ENCODE measurements at places on chromosomes 11 and 22.

DNA sequence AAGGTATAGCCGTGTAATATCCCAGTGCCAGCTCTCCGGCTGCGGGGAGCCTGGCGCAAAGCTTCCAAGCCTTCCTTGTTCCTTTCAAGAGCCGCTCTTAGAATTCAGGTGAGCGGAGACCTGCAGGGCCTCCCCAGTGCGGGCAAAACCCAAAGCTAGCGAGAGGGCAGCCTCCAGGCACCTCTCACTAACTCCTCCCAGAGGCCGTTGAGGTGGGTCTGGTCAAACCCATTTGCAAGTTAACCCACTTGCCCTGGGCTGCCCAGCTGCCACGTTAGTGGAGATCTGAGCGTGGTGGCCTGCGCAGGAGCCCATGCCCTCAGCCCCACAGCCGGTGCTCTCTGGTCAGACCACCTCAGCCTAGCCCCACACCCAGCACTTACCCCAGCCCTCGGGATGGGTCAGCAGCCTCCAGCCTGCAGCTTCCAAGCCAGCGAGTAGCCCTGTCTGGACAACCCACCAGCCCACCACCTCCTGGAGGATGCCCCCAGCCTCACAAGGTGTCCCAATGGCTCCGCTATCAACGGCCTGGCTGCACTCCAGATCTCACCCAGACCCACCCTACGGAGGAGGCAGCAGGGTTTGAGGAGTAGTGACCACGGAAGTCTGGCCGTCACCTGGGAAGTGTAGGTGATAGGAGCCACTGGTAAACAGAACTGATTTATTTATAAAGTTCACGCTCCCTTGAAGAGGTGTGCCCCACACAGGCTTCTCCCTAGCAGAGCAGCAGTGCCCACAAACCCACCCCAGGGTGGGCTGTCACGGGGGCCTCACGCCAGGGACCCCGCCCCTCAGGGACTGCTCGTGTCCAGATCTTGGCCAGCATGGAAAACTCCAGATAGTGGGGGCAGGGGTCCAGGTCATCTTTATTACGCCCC is 2.3 kb downstream of the ASCL2 start:
- DNase-seq: no peak

- DNase-seq: no peak
These were observed 7.0 kb downstream of the OR9G1 start for GRCh38 chr11:56705784-56706396.

- DNase-seq: no peak
These were observed 555.0 kb downstream of the BRD1 start for GRCh38 chr22:49272546-49273125.

DNA sequence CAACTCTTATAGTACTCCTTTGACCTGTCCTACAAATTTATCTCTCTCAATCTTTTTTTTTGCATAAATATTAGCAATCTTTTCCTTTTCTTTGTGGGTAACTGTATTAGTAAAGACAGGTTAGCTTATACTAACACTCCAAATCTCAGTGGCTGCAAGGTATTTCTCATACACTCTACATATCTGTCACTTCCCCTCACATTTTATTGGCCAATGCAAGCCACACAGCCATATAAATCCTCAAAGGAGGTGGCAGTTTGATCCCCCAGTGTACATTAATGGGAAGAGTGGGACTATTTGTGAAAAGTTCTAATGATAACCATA is 42.6 kb upstream of the EED start:
- DNase-seq: no peak

GRCh38 chr22:45817745-45818423 is 146.2 kb downstream of the ATXN10 start:
- no peak for DNase-seq

GRCh38 chr11:83162377-83162776 is 5.4 kb downstream of the PCF11 start:
- DNase-seq: no peak

- DNase-seq: no peak
These were observed 942.3 kb downstream of the NTM start for GRCh38 chr11:132312701-132313111.

GRCh38 chr22:35445933-35446332 is 46.0 kb downstream of the MCM5 start:
- no peak for DNase-seq

DNA sequence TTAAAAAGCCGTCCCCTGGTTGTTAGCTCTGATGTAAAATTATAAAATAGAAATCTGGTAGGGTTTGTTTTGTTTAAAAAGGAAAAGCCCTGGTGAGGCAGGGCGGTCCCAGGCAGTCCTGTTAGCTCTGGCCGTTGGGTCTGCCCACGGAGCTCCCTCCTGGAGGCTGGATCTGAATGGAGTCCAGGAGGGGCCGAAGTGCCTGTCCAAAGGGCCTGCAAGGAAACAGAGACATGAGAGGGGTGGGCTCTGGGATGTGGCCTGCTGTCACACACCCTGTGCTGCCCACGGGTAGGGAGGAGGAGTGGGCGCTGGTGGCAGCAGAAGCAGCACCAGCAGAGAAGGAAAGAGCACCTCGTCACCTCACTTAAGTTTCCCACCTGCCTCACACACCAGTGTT is 11.3 kb upstream of the PMM1 start:
- no peak for DNase-seq

GRCh38 chr22:24325105-24325757 is 54.6 kb downstream of the SPECC1L start:
- no peak for DNase-seq

GRCh38 chr22:42633013-42633412 is 7.4 kb downstream of the ATP5MGL start:
- DNase-seq: no peak

DNA sequence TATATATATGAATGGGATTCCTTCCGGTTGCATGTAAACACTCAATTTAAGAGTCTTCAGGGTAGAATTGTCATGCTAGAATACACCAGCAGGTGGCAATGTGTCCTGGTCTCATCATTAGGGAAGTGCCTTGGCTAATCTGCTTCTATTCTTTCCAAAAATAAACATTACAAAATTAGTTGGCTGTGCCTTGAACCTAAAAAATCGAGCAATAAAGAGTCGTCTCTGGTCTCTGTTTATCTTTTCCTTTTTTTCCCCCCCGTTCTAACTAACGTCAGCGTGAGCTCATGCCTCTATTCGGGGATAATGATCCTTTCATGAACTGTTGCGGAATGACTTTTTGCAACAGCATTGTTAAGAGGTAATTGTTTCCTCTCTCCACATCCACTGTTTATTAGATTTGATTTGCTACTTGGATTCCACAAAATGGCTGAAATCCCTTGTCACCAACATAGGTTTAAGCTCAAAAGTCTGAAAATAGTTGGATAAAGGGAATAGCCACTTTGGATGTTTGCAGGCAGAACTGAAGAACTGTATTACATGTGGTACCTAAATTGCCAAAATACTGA is 1.2 kb upstream of the ARHGEF12 start:
- peak; percentile 38 for DNase-seq

DNA sequence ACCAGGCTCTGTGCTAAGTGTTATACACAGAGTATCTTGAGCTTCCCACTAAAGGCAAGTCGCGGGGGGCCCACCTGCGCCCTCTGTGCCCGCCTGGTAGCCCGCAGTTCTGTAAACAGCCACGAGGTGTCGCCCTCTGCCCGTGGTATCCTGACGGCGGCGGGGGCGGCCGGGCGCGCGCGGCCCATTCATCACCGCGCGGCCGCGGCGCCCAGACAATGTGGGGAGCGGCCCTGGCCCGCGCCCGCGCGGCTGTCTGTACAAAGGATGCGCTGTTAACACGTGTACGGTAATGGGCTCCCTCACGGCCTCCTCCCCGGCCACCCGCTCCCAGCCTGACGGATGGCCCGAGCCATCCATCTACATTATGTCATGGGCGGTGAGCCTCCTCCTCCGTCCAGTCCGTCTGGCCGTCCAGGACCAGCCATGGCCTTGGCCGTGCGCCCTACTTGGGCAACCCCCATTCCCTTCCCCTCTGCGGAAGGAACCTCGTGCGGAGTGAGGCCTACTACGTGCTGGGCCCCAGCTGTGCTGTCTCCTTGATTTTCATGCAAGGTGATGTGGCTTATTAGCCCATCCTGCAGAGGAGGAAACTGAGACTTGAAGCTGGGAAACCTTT is 99.4 kb downstream of the MIAT start:
- no peak for DNase-seq

DNA sequence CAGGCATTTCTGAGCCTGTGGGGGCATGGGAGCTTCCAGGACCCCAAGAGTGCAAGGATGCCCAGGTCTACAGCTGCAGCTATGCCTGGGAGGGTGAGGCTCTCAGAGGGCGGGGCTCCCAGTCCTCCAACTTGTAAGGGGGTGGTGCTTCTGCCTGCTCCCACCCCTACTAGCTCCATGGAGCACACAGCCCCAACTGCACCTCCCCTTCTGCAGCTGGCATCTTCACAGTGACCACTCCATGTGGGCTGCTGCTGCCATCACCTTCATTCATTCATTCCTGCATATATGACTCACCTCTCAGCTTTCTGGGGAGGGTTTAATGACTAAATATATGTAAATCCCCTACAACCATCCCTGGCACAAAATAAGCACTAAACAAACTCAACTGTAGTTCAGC is 43.8 kb downstream of the CHST1 start:
- DNase-seq: no peak

GRCh38 chr11:133841279-133842043 is 3.9 kb downstream of the SPATA19 start:
- DNase-seq: no peak

DNA sequence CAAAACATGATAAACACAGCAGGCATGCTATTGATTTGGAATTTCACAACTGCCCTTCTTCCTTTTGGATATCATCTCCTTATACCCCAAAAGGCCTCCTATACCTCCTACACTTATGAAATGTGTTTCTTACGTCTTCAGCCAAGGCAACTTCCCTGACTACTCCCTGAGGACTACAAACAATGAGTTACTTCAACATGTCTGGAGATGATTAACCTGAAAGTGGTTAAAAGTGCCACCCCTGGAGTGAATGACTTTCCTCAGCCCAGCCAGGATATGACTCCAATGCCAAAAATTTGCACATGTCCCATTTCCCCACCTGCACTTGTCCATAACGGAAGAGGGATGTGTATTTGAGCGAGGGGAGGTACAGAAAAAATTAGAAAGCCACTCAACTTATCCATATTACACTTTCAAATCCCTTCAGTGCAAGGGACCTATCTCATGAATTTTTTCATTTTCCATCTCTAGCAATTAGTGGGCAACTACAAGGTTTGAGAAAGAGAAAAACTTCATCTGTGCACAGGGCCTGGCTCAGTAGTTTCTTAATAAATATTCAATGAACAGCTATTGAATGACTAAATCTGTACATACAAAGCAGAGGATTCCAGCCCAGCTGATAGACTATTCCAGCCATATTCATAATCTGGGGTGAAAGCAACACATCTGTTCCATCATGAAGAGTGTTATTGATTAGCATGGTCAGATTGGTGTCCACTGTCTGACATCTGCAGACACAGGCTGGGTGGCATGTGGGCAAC is 36.8 kb downstream of the KIRREL3 start:
- no peak for DNase-seq

DNA sequence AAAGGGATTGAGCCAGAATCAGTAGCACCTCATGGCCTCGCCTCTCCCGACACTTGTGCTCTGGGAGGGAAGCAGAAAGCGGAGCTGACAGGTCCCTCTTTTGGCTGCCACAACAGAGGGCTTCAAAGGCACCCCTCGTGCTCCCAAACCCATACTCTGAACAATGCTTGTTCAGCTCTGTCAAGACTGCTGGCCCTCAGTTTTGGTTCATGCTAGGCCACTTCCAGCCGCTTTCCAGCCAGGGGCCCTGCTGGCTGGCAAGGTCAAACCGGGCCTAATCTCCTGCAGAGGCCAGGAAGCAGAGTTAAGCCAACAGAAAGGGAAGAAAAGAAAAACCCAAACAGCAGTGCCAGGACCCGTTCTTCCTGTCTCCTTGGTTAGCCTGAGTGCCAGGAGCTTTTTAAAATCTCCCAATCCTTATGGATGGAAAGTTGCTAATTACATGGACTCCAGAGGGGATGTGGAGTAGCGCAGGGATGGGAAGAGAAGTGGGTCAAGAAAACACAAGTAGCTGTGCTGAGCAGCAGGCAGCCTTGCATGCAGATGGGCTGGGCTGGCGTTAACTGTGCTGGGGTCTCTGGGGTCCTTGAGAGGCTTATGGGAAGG is 150.6 kb downstream of the GRIK4 start:
- DNase-seq: no peak

GRCh38 chr22:25419247-25420113 is 145.0 kb upstream of the GRK3 start:
- DNase-seq: no peak
